ENCODE measurements at places on chromosomes 3 and 15.

- DNase-seq = no peak
These were observed 151.3 kb downstream of the OR4M2 start for GRCh38 chr15:22231603-22232002.

DNA sequence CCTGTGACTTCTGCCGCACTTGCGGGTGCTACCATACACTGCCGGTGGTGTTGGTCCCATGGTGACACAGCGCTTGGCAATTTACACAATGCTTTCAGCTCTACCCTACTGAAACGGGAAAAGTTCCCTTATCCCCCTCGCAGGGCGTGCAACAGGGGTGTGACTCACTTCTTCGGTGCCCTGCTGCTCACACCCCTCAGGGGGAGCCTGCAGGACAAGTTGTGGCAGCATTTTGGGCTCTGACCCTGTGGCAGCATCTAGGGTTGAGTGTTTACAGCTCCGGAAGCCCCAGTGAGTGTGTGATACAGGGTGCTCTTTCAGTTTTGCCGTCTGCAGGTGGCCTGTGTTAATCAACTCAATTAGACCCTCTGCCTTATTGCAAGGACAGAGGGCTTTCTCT is 324.7 kb upstream of the RGMA start:
- DNase-seq = no peak

DNA sequence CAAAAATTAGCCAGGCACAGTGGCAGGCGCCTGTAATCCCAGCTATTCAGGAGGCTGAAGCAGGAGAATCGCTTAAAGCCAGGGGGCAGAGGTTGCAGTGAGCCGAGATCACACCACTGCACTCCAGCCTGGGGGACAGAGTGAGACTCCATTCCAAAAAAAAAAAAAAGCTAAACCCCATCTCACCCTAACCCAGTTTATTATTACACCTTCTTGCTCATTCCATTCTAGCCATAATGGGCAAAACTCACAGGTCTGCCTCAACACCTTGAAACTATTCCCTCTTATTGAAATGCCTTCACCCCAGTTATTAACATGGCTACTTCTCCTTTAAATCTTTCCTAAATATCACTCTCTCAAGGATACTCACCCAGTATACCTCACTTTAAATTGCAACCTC is 4.1 kb downstream of the SETD2 start:
- no peak for DNase-seq

DNA sequence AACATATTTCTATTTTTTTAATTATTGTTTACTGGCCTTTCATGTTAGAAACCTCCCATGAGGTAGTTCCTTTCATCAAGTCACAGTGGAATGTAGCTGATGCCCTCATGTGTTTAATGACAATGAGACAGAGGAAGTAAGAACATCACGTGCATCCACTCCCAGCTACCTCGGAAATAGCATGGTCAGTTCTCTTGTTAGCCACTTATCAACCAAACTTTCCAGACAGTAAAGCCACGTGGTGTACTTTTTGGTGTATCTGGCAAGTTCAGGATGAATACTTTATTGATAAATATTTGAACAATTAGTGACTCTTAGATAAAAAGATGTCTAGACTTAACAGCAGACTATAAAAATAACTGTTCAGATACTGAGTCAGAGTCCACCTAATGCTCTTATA is 781.7 kb downstream of the MECOM start:
- DNase-seq = no peak

GRCh38 chr3:51751287-51751686 is 27.8 kb downstream of the IQCF6 start:
- no peak for DNase-seq

GRCh38 chr3:145248928-145249327 is 912.1 kb downstream of the PLOD2 start:
- DNase-seq = no peak

DNA sequence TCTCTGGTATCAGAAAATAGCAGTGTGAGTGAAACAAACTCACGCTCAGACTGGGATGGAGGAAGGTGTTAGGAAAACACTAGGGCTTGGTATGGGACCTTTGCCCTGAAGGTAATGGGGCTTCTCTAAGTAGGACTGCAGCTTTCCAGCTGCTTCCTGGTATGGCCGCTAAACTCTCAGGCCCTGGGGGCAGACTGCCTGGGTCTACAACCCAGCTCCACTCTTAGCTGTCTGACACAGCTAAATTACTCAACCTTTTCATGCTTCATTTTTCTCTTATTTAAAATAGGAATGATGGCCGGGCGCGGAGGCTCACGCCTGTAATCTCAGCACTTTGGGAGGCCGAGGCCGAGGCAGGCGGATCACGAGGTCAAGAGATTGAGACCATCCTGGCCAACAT is 5.2 kb upstream of the YEATS2 start:
- no peak for DNase-seq

DNA sequence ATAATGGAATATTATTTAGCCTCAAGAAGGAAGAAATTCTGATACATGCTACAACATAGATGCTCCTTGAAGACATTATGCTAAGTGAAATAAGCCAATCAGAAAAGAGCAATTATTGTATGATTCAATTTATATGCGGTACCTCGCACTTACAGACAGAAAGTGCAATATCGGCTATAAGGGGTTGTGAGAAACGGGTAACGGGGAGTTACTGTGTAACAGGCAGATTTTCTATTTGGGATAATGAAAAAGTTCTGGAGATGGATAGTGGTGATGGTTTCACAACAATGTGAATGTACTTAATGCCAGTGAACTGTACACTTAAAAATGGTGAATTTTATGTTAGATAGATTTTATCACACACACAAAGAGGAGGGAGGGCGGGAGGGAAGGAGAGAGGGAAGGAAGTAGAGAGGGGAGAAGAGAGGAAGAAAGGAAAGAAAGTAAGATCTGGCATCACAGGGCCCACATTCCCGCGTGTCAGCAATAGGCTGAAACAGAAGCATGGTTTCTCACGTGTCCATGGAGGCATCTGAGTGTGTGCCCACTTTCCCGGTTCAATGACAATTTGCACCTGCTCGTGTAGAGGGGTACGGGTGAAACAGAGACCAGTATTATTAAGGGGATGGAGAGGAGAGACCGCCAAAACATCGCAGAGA is 700 bp upstream of the BLM start:
- no peak for DNase-seq

DNA sequence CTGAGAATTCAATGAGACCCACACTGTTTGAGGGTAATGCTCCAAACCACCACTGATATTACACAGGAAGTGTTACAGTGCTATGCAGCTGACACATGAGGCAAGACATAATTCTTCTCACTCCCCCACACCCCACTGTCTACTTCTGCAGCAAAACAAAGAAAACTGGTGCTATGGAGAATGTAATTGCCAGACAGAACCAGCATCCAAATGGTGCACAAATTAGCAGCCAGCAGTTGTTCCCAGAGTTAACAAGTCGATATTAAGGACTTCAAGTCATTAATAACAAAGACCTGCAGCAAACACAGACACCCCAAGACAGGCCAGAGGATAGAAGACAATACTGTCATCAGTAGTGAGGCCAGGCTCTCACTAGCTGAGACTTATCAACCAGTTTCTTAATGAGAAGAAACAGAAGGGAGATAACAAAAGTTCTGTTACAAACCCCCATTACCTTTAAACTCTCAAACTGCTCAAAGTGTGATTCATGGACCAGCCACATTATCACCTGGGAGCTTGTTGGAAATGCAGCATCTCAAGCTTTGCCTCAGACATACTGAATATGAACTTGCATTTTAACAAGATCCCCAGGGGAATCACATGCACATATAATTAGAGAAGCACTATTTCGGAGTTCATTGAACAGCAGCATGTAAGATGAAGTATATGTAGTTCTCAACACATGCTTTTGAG is 58.7 kb upstream of the FNDC3B start:
- DNase-seq = no peak

- no peak for DNase-seq
These were observed 322.6 kb upstream of the KCNH8 start for GRCh38 chr3:18825665-18826064.

DNA sequence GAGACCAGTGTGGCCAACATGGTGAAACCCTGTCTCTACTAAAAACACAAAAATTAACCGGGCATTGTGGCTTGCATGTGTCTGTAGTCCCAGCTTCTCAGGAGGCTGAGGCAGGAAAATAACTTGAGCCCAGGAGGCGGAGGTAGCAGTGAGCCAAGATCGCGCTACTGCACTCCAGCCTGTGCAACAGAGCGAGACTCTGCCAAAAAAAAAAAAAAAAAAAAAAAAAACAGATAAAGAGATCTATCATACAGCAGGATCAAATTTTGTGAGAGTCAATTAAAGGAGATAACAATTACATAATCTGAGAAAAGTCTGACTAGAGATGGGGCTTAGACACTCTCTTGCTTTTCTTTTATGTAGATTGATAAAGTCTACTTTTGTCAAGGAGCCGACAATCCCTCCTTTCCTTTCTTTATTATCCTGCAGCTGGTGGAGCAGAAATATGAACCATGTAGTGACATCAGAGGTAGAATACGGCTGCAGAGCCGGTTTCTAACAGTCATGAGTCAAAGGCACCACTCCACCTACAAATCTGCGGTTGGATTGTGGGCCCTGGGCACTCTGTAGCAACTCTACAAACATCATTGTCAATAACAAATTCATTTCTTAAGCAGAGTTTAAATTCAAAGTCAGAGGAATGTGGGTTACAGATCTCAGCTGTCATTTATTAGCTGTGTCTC is 9.0 kb downstream of the C2CD4A start:
- no peak for DNase-seq

GRCh38 chr15:81376231-81376630 is 2.2 kb upstream of the TMC3 start:
- no peak for DNase-seq

DNA sequence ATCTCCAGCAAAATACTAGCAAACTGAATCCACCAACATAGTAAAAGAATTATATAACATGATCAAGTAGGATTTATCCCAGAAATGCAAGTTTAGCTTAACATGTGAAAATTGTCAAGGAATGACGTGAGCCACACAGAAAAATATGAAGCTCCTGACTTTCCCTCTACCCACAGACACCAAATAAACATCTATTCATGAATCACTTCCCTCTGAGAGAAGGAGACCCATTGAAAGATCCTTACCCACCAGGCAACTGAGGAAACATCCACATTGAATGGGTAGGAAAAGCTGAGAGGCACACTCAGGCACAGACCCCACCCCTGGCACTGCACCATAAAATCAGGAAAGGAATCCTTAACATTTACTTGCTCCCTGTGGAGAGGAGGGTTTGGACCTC is 102.2 kb upstream of the MANF start:
- no peak for DNase-seq

GRCh38 chr3:191070201-191070600 is 128.8 kb upstream of the OSTN start:
- DNase-seq = peak; percentile 72

GRCh38 chr15:49462232-49462844 is 39.3 kb downstream of the FGF7 start:
- DNase-seq = no peak

- DNase-seq = no peak
These were observed 102.9 kb downstream of the CHST2 start for GRCh38 chr3:143222505-143222904.

GRCh38 chr3:110608566-110608965 is 463.1 kb upstream of the NECTIN3 start:
- peak; percentile 2 for DNase-seq

GRCh38 chr3:172209333-172210321 is 170.2 kb downstream of the FNDC3B start:
- DNase-seq = no peak

DNA sequence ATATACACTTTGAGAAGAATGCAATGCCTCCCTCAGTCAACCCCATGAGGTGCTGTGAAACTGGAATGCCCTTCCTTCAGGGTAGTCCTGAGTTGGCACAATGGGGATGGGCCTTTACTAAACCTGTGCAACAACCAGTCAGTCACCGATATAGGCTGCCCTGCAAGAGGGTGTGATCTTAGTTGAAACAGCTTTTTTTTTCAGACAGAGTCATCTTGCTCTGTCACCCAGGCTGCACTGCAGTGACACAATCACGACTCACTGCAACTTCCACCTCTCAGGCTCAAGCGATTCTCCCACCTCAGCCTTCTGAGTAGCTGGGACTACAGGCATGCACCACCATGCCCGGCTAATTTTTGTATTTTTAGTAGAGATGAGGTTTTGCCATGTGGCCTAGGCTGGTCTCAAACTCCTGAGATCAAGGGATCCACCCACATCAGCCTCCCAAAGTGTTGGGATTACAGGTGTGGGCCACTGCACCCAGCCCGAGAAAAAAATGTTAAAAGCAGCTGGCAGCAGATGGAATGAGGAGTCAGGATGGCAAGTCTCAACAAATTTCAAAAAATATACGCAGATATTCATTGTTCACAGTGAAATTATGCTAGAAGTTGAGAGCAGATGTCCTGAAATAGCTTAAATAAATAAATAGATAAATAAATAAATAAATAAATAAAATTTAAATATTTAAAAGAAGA is 31.8 kb downstream of the MYO5A start:
- peak; percentile 28 for DNase-seq

DNA sequence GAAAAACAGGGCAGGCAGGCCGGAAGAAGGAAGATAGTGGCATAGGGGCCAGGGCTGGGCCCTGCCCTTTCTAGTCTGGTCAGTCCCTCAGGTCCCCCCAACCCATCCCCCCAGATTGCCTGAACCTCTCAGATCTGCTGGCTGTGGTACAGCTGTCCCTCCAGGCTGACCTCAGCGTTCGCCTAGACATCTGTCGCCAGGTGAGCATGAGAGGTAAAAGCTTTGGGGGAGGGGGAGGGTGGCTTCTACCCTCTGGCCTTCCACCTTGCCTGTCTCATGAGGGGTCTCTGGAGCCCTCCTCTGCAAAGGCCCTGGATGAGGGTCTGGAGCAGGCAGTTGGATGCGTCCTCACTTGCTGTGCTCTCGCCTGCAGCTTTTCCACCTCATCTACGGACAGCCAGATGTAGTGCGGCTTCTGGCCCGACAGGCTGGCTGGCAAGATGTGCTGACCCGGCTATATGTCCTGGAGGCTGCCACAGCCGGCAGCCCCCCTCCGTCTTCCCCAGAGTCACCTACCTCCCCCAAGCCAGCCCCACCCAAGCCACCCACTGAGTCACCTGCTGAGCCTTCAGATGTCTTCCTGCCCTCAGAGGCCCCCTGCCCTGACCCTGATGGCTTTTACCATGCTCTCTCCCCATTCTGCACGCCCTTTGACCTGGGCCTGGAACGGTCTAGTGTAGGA is 20.2 kb downstream of the NBEAL2 start:
- DNase-seq = no peak

- DNase-seq = peak; percentile 55
These were observed 15.4 kb upstream of the RFC4 start for GRCh38 chr3:186821429-186822387.

GRCh38 chr15:100733101-100733842 is 130.9 kb downstream of the ASB7 start:
- DNase-seq = peak; percentile 59
